ENCODE measurements at places on chromosomes 1 and 21. TPM values are rescaled to one million over a fixed set of nuclear protein-coding genes. Genes with fewer than 3 reads are reported as not detected.

- DNase-seq: no peak
These were observed 44.5 kb upstream of the TRIM45 start for GRCh38 chr1:117166076-117166475.

GRCh38 chr1:152053375-152053774 lies 16.6 kb upstream of the S100A11 start:
- no peak for DNase-seq

- no peak for DNase-seq
These were observed 361.0 kb downstream of the ADGRL2 start for GRCh38 chr1:82161700-82162141.

DNA sequence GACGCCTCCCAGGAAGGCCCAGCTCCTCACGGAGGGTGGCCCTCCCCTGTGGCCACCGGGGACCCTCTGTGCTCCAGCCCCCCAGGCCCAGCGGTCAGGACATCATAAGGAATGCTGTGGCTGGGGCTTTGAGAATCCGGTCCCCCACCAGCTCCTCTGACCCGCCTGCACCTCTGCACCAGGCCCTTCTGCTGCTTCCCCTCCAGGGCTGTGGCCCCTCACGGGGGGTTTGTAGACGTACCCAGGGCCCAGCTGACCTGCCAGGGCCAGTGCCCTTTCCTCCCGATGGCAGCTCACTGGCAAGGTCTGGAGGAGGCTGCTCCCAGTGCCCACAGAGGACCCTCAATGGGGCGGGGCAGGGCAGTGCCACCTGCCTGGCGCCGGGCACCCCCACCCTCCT lies 103.9 kb upstream of the TTC34 start:
- DNase-seq: no peak

- DNase-seq: no peak
These were observed 76.8 kb downstream of the SLC45A1 start for GRCh38 chr1:8394456-8395321.

- no peak for DNase-seq
These were observed 30.3 kb upstream of the RLF start for GRCh38 chr1:40130892-40131291.

DNA sequence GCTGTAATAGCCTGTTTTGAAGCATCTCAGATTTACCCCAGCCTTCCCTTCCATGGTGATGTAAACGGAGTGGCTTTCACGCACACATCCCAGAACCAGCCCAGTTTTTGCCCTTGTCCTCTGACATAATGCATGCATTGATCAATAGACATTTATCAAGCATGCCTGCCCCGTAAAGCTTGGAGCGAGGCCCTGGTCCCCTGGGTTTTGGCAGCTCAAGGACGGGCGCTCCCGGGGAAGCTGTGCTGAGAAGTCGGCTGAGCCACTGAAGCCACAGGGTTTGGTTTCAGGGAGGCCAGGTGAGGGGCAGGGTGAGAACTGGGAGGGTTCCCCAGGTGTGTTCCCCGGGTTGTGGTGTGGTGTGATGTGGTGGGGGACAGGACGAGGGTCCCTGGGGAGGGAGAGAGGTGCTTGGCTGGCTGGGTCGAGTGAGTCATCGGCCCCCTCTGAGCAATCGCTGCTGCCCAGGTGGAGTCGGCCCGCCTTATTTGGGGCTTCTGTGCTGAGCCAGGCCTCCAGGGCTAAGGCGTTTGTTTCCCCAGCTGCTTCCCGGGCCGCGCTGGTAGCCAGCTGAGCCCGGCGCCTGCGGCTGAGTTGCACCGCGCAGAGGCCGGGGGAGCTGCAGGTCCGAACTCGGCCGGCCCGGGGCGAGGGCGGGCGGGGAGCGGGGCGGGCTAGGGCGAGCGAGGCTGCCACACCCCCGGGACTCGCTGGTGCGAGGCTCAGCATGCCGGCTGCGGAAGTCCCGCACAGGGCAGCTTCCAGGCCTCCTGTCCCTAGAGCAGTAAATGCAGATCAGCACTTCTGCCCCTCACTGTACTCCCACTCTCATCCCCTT lies 23.6 kb downstream of the ATP2B4 start:
- DNase-seq: no peak

GRCh38 chr1:38102636-38103035 lies 56.0 kb upstream of the POU3F1 start:
- DNase-seq: no peak

DNA sequence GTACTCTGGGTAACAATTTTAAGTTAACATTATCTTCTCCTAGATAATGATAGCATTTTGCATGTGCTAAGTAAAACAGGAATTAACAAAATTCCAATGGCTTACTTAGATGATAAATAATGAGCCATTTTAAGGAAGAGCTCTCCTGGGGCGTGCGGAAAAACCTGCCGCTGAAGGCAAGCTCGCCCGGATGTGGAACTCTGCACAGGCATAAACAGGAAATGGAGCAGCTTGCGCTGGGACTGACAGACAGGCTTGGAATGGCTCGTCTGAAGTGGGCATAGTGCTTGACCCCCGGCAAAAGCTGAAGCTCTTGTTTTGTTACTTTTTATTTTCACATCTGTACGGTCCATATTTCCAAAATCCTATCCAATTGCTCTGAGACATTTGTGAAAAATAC lies 169.2 kb downstream of the ZNF281 start:
- DNase-seq: no peak

DNA sequence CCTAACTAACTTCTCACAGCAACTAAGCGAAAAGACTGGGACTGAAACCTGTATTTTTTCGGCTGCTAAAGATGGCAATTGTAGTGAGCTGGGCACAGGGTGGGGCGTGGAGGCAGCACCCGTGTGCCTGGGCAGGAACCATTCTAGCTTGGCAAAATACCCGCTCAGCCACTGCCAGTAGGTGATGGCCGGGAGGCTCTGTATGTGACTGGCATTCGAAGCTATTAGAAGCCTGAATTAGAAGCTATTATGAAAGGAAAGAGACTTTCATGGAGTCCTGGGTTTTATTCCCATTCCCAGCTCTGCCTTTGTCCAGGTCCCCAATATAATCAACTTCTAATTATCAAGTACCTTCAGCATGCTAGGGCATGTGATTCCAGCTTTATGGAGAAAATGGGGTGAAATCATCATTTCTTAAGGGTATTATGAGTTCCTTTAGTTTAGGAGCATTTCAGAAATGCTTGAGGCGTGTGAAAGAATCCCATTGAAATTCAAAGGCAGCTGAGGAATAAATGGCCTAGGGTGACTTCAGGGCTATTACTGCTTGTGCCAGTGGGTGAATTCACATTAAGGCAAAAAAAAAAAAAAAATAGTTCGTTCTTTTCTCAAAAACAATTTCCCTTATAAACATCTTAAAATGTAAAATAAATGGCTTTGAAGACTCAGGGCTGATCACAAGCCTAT lies 125.6 kb downstream of the KCNN3 start:
- no peak for DNase-seq

Gene PLEKHG5
- total RNA-seq: 14.9 TPM

Gene TMOD4
- not detected for total RNA-seq
